Activated CD4-positive, alpha-beta T cell treated with anti-CD3 and anti-CD28 coated beads, Interleukin-2, amount 10 ng/mL, durations not matched to agents 24 days and 14 days (primary cell): ENCODE measurements at places on chromosomes 13 and 19. TPM values are rescaled to one million over a fixed set of nuclear protein-coding genes. Genes with fewer than 3 reads are reported as not detected.

- H3K4me1 ChIP-seq: no peaks in the 10 kb centered on the region
- no peak overlapping the region for H3K27ac ChIP-seq
- H3K4me3 ChIP-seq: no peak overlapping the region
- peak; percentile 88 for DNase-seq
These were observed 333.9 kb downstream of the UQCRFS1 start for GRCh38 chr19:28878862-28879566.

DNA sequence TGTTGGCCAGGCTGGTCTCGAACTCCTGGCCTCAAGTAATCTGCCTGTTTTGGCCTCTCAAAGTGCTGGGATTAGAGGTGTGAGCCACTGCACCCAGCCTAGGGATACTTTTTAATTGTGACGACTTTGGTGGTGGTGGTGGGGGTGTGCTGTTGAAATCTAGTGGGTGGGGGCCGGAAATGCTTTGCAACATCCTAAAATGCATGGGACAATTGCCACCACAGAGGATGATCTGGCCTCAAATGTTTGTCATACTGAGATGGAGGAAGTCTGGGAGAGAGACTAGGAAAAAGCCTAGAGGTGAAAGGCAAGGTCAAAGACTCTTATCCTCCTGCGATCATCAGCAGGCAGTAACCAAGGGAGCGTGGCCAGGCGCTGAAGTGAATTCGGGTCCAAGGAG lies 1.4 kb downstream of the NWD1 start:
- no peak for DNase-seq
- no peaks in the 10 kb centered on the region for H3K36me3 ChIP-seq
- no peaks in the 10 kb centered on the region for H3K27me3 ChIP-seq
- no peak overlapping the region for H3K27ac ChIP-seq
- H3K4me1 ChIP-seq: no peaks in the 10 kb centered on the region

- no peak for DNase-seq
- no peak within 1 kb of the TSS for H3K27ac ChIP-seq
- H3K4me3 ChIP-seq: peak within 1 kb of the TSS; percentile 35
- H3K4me1 ChIP-seq: no peaks in the 10 kb centered on the region
These were observed at the start of gene SHC2 for GRCh38 chr19:460877-461720. Gene SHC2, minus strand, starts transcription at chr19:461033. Its CDS starts 37 bp downstream, at chr19:460996.

- H3K4me3 ChIP-seq: no peak overlapping the region
- H3K36me3 ChIP-seq: no peaks in the 10 kb centered on the region
- no peak for DNase-seq
- H3K27me3 ChIP-seq: peaks cover 2% of the 10 kb centered on the region
- H3K27ac ChIP-seq: no peak overlapping the region
- H3K4me1 ChIP-seq: no peaks in the 10 kb centered on the region
These were observed 18.3 kb upstream of the CEBPA start for GRCh38 chr19:33320636-33321035.

DNA sequence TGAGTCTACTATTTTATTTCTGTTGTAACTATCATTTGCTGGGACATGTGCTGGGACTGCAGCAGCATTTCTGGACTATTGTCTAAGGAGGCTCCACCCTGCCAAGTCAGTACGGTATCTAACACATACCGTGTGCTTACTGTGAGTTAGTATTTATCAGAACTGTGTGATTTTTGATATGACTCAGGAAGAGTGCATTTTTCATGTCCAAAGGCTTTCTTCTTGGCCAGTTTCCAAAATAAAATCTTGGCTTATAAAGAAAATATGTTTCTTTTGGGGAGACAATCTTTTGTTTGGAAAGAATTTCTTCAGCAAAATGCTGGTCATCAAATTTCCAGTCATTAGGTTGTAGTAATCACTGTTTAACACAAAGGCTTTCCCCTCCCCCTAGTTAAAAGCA lies 11.6 kb downstream of the PARP4 start:
- no peak for DNase-seq
- no peak overlapping the region for H3K27ac ChIP-seq
- no peaks in the 10 kb centered on the region for H3K27me3 ChIP-seq
- H3K4me3 ChIP-seq: no peak overlapping the region
- peaks cover 39% of the 10 kb centered on the region for H3K36me3 ChIP-seq

DNA sequence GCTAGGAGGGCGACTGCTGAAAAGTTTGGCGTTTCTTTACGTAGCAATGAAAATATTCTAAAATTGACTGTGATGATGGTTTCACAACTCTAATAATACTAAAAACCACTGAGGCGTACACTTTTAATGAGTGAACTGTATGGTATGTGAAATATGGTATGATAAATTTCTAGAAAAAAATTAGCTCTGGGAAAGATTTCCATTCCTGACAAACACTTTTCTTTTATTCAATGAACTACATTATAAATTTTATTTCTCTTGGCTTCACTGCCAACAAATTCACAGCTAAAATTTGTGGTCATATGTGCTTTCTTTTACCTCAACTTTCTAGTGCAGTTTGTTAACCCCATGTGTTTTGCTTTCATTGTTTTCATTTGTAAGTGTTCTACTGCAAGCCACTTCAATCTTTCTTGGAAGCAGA lies 11.1 kb downstream of the ZC3H13 start:
- no peak overlapping the region for H3K27ac ChIP-seq
- H3K4me1 ChIP-seq: peaks cover 2% of the 10 kb centered on the region
- no peaks in the 10 kb centered on the region for H3K27me3 ChIP-seq

DNA sequence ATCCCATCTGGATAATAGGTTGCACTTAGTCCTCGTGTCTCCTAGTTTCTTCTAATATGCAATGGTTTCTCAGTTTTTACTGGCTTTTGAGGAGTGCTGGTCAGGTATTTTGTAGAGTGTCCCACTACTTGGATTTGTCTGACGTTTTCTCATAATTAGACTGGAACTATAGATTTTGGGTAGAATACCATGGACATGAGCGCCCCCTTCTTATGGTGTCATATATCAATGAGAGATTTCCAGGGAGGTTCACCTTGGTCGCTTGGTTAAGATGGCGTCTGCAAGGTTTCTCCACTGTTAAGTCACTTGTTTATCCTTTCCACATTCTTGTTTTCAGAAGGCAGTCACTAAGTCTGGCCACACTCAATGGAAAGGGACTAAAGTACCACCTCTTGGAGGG lies 6.7 kb downstream of the SOHLH2 start:
- no peaks in the 10 kb centered on the region for H3K27me3 ChIP-seq
- no peak for DNase-seq
- no peak overlapping the region for H3K27ac ChIP-seq

DNA sequence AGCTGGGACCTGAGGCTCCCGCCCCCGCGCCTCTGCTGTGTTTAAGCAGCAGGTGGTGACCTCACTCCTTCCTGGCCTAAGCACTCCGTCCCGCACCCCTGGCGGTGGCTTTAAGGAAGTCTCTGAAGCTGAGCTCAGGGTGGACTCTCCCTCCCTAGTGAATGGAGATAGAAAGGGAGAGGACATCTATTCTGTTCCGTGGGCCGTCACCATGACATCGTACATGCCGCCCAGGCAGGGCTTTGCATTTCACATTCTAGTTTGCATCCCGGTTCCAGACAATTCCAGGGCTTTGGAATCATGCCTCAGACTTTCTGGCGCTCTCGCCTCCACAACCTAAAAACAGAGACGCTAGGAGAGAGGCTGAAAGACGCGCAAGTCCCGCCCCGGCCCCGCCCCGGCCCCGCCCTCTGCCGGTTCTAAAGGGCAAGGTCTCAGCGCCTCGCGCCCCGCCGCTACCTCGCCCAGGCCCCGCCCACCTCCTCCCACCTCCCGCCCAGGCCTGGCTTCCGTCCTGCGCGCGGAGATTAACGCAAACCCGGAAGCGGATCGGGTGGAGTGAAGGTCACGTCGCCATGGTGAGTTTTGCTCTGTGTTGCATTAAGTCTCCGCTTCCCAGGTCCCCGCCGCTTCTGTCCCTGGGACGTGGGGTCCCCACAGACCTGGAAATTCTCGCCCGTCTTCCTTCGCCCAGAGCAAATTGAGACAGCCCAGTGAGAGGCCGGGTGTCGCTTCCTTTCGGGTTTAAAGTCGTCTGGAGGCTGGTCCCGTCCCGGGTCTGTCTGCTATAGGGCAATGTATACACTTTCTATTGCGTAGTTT lies at the start of gene ZNF808:
Gene ZNF808 (plus strand): TSS at position 535 of the 822 bp plus-strand sequence. CDS start 15,617 bp downstream, outside the sequence.
- H3K27me3 ChIP-seq: no peaks in the 10 kb centered on the region
- peaks cover 22% of the 10 kb centered on the region for H3K4me1 ChIP-seq
- H3K4me3 ChIP-seq: peak within 1 kb of the TSS; percentile 97
- DNase-seq: peak; percentile 96
- H3K27ac ChIP-seq: peak within 1 kb of the TSS; percentile 98

DNA sequence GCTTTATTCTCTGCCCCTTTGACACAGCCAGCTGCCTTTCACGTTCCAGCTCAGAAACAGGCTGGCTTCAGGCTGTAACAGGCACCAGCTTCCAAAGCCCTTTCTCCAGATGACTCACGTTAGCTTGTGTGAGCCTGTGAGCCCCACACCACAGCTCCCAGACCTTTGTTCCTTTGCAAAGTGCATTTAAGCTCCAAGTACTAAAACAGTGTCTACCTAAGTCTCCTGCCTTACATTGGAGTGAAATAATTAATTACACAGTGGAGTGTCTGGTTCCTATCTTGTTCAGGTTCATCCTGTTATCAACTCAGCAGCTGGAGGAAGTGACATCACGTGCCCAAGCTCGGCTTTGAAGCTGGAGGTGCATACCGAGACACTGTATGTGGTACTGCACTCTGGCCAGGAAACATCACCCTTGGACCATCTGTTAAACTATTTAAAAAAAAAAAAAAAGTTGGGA lies 475.8 kb downstream of the FOXO1 start:
- H3K27ac ChIP-seq: peak overlapping the region; percentile 92
- H3K4me1 ChIP-seq: peaks cover 64% of the 10 kb centered on the region
- H3K36me3 ChIP-seq: no peaks in the 10 kb centered on the region
- H3K4me3 ChIP-seq: peak overlapping the region; percentile 83
- no peaks in the 10 kb centered on the region for H3K27me3 ChIP-seq
- peak; percentile 90 for DNase-seq

GRCh38 chr13:21541980-21542379 lies 62.0 kb downstream of the MICU2 start:
- no peaks in the 10 kb centered on the region for H3K27me3 ChIP-seq
- no peak overlapping the region for H3K27ac ChIP-seq
- H3K4me1 ChIP-seq: no peaks in the 10 kb centered on the region

The CDK8 gene
- 18.6 and 20.0 TPM in 2 replicates for total RNA-seq

The PPP1R12C gene
- 103 and 104 TPM in 2 replicates for total RNA-seq

DNA sequence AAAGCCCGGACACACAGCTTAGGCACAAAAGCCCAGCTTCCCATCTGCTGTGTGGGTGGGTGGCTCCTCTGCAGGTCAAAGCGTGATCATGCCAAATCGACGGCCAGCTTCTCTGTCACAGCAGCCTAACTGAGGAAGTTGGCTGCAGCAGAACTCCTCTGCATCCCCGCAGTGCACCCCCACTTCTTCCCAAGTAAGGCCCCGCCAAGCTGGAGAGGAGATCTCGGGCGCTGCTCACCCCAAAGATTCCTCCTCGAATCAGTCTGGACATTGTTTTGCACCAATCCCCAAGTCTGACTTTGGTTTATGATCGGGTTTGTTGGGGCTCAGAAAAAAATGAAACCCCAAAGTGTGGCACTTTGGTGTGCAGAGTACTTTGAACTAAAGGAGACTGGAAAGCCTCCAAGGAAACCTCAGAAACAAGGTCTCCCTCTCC lies 19.7 kb upstream of the CPB2 start:
- peaks cover 2% of the 10 kb centered on the region for H3K27me3 ChIP-seq
- no peak overlapping the region for H3K4me3 ChIP-seq
- H3K36me3 ChIP-seq: peaks cover 37% of the 10 kb centered on the region
- peak overlapping the region; percentile 41 for H3K27ac ChIP-seq

- H3K27me3 ChIP-seq: peaks cover 2% of the 10 kb centered on the region
- H3K36me3 ChIP-seq: no peaks in the 10 kb centered on the region
- no peak overlapping the region for H3K4me3 ChIP-seq
- no peak for DNase-seq
- no peaks in the 10 kb centered on the region for H3K4me1 ChIP-seq
These were observed 11.7 kb upstream of the MTIF3 start for GRCh38 chr13:27461940-27462584.
